Tongue (tissue), 3 donors: ENCODE measurements at places on chromosomes 2 and 18. TPM values are rescaled to one million over a fixed set of nuclear protein-coding genes. Genes with fewer than 3 reads are reported as not detected.
A peak's percentile ranks its signal among the peaks of the same experiment; 100 is the strongest.

DNA sequence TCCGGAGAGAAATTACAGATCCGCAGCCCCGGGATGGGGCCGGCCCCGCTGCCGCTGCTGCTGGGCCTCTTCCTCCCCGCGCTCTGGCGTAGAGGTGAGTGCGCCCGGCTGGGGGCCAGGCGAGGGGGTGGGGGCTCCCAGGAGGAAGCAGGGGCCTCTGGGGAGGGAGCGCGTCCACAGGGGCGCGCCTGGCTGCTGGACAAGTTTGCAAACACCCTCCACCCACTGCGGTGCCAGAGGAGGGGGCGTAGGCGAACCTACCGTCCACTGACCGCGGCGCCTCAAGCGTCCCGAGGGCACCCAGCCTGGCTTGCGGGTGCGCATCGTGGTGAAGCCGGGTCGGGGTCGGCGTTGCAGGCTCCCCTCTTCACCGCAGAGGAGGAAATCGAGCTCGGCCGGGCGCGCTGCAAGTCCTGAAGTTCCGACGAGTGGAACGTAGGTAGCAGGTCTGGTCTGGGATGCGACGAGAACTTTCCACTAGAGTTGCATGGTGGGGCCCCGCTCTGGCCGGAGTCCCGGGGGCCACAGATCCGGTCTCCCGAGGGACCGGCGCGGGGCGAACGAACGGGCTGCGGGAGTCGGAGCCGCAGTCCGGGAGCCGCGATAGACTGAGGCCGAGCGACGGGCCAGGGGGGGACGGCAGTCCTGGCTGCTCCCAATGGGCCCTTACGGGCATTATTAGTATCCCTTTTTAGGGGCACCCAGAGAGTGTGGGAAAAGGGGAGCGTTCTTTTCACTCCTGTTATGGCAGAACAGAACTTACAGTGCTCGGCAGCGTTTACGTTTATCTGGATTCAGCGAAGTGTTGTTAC lies 502 bp downstream of the MERTK start:
- DNase-seq: peak; percentile 38

GRCh38 chr18:6866552-6867085 lies 137.1 kb downstream of the ARHGAP28 start:
- no peak for DNase-seq

DNA sequence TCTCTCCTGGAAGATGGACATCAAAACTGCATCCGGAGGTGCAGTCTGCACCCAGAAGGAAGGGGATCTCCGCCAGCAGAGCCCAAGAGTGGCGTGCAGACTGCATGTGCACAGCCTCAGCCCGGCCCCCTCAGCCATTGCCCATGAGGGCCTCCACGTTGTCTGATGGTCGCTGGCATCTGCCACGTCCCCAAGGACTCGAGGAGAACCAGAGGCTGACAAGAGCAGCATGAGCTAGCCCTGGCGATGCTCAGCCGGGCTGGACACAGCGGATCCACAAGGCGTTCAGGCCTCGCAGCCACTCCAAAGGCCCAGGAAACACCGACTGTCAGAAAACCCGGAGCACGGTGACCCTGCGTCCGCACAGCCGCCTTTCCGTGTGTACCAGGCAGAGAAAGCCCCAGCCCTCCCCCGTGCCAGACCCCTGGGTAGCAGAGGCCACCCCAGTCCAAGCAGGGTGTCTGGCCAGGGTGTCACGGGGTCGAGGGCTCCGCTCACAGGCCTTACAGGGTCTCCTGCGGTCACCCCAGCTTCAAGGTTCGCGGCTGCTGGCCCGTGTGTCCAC lies 48.3 kb downstream of the SLC66A2 start:
- no peak for DNase-seq

GRCh38 chr2:85434696-85435095 lies 16.2 kb downstream of the SH2D6 start:
- no peak for DNase-seq

- DNase-seq: no peak
Measured at GRCh38 chr18:55014095-55014494, 54.8 kb upstream of the CCDC68 start.

- DNase-seq: no peak
Measured at GRCh38 chr2:177329064-177329463, 63.5 kb upstream of the AGPS start.

- peak; percentile 60 for DNase-seq
Measured at GRCh38 chr18:41917181-41917580, 37.9 kb upstream of the PIK3C3 start.

GRCh38 chr2:43977677-43978375 lies 18.0 kb downstream of the LRPPRC start:
- no peak for DNase-seq

- DNase-seq: no peak
Measured at GRCh38 chr2:83142934-83143333, 1316.1 kb downstream of the SUCLG1 start.

DNA sequence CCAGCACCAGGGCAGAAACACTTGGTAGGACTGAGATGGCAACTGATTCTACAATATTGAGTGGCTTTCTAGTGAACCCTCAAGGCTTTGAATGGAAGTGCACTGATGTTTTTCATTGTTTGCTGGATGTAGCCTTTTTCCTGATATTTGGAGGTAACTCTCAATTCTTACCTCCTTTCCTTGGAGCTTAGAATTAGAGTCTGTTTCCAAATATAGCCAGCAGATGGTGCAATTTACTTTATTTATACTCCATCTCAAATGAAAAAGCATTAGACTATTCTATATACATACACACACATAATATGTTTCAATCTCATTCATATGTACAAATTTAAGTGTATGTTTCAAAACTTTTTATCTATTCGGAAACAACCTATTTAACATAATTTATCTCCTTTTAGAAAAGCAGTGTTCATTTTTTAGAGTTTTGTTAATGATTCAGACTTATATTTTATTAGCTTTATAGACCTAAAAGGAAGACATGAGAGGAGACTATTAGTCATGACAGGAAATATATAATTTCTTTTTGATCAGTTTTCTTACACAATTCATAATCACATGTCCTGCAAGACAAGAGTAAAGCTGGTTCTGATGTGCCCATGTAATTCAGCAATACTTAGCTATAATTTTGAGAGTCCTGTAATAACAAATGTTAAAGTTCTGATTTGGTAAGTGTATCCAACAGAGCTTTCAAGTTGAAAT lies 124.8 kb downstream of the NUP35 start:
- peak; percentile 69 for DNase-seq

GRCh38 chr2:132463719-132464118 lies 47.1 kb downstream of the GPR39 start:
- DNase-seq: no peak

DNA sequence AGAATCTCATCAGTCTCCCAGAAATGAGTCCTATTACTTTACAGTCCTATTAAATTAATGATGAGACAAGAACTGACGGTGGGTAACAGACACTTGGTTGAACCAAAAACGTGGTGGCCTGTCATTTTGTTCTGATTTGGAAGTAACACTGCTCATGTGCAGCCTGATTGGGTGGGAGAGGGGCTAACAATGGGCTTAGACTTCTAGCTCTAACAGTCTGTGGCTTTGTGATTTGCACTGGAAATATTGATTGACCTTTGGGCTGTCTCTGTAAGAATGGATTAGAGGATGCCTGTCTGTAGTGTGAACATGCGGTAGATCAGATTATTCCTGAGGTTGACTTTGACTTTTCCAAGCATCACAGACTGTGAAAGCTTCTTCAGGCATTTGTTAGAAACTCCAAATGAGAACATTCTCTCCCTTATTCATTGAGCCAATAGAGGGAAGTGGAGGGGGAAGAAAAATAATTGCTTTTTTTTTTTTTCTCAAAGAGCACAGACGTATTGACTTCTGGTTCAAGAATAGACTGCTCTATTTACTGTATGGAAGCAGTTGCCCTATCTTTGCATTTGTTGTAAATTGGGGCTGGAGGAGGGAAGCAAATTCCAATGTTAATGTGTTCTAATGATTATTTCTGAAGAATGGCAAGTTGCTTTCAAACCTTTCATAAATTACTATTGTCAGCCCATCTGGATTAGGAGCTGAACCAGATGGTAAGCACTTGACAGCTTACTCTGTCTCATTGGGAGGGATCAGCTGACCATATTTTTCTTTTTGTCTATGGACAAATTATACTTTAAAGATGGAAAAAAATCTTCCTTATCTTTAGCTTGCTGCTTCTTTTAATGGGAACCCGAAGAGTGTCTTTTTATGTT lies 85.8 kb upstream of the TTN start:
- DNase-seq: no peak

DNA sequence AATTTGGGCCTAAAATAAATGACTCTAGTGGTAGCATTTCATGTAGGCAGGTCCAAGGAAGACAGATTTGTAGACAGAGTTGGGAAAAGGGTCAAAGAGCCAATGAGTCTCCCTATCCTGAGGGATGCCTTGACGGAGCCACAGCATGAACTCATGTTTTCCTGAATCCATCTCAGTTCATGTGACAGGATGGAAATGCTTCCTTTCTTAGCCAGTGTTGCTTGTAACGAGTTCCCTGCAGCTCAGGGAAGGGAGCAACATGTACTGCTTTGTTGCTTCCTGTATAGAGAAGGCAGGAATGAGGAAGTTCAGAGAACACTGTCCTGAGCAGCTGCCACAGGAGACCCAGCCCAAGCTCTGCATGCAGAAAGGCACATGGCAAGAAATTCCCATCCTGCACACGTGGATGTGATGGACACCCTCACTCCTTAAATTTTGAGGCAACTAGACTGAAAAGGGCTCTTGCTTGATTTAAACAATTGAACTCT lies 27.9 kb downstream of the TMEM17 start:
- no peak for DNase-seq

GRCh38 chr2:241034490-241035141 lies 36.2 kb downstream of the SNED1 start:
- DNase-seq: no peak

- DNase-seq: no peak
Measured at GRCh38 chr18:73646772-73647171, 500.9 kb downstream of the FBXO15 start.

DNA sequence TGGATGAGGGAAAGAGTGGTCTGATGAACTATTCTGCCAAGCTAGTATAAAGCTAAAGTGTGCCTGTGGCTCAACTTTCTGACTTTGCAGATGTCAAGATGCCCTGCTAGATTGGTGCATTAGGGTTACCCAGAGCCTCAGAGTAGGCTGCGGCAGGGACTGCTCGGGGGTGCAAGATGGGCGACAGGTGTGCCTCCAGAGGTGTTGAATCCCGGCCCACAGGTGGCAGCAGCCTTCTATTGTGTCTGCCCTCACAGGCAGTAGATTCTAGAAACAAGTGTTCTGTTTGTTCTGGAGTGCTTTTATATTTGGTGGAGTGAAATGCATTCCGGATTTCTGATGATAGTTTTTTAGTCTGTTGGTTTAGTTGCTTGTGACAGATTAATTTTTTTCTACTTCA lies 131.6 kb upstream of the IL1R2 start:
- no peak for DNase-seq

DNA sequence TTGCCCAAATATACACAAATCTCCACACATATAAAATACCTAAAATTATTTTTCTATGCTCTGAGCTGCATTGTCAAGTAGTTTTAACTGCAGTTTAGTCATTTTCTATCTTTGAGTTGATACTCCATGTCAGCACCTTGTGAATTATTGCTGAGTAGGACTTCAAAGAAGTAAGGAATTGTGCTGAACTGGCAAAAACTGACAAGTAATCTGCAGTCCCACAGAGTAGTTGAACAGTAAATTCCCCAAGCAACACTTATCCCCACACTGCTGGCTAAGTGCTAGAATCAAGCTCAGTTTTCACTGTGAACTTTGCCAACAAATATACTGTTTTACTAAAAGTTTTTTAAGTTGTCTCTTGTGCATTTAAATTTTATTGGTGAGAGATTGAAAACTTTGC lies 141.8 kb upstream of the ST6GAL2 start:
- no peak for DNase-seq

DNA sequence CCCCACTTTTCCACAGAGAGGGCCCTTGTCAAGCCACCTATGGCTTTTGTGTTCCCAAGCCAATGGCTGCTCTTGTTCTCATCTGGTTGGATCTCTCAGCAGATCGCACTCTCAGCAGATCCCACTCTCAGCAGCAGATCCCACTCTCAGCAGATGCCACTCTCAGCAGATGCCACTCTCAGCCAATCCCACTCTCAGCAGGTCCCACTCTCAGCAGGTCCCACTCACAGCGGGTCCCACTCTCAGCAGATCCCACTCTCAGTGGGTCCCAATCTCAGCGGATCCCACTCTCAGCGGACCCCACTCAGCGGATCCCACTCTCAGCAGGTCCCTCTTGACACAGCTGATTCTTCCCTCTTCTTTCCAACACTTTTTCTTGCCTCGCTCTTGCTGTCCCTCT lies 59.3 kb upstream of the MGAT4A start:
- DNase-seq: no peak

DNA sequence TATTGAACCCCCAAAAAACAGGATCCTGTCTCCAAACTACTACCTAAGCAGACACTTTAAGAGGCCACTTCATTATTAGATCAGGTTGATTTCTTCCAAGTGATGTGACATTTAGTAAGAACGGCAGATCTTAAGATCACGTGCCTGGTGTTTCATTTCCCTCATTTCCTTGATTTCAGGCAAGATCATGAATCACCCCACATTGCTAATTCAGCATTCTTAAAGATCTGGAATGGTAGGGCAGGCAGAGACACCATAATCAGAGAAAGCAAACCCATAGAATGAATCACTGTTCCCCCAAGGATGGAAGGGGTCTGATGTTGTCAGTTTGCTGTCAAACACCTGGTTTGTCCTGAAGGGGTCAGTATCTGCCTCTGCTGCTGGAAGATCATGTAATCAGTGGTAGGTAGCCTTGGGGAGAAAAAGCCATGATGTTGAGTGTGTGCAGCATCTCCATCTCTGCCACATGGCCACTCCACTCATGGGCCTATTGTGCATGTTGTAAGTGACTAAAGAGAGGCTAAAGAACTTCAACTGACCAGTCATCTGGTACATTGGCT lies 133.9 kb downstream of the ARHGAP15 start:
- no peak for DNase-seq

The PROKR1 gene
- total RNA-seq: 1.0 TPM

The NTSR2 gene
- total RNA-seq: not detected

The FAP gene
- 50.0 TPM for total RNA-seq

The CNDP1 gene
- total RNA-seq: not detected

The RNU2-63P gene
- total RNA-seq: not detected

The SPHKAP gene
- 18.2 TPM for total RNA-seq

The SCN9A gene
- 11.1 TPM for total RNA-seq

The TCF7L1 gene
- total RNA-seq: 11.1 TPM

The SERPINB10 gene
- total RNA-seq: 7.0 TPM

The CAPG gene
- total RNA-seq: 61.2 TPM

The ZAP70 gene
- 3.7 TPM for total RNA-seq

The EGR4 gene
- total RNA-seq: not detected

The ALPP gene
- total RNA-seq: not detected

The SPDYA gene
- total RNA-seq: 4.2 TPM

The OTOS gene
- total RNA-seq: not detected

The LRATD1 gene
- total RNA-seq: 12.9 TPM

The HOXD8 gene
- total RNA-seq: 2.7 TPM

The KDM3A gene
- 93.8 TPM for total RNA-seq
